ENCODE measurements at places on chromosomes 7 and 10. TPM values are rescaled to one million over a fixed set of nuclear protein-coding genes. Genes with fewer than 3 reads are reported as not detected.
A peak's percentile ranks its signal among the peaks of the same experiment; 100 is the strongest.

The CALHM3 gene
- total RNA-seq = not detected

The SFTPD gene
- 0.33 TPM for total RNA-seq

The ANKRD2 gene
- not detected for total RNA-seq

The SFMBT2 gene
- 15.4 TPM for total RNA-seq

The MLXIPL gene
- not detected for total RNA-seq

The PHF14 gene
- 31.5 TPM for total RNA-seq

The KCNH2 gene
- total RNA-seq = 0.45 TPM

The PNLIPRP1 gene
- total RNA-seq = not detected

The IPMK gene
- 5.7 TPM for total RNA-seq

The ATAD1 gene
- 39.4 TPM for total RNA-seq

The GIMAP6 gene
- 30.2 TPM for total RNA-seq

The AOC1 gene
- total RNA-seq = not detected

The ERV3-1 gene
- total RNA-seq = 8.2 TPM

The SEMA4G gene
- 0.58 TPM for total RNA-seq

The ZNF736 gene
- total RNA-seq = 23.6 TPM

GRCh38 chr7:29619111-29619510 is 55.5 kb downstream of the PRR15 start:
- DNase-seq = no peak

DNA sequence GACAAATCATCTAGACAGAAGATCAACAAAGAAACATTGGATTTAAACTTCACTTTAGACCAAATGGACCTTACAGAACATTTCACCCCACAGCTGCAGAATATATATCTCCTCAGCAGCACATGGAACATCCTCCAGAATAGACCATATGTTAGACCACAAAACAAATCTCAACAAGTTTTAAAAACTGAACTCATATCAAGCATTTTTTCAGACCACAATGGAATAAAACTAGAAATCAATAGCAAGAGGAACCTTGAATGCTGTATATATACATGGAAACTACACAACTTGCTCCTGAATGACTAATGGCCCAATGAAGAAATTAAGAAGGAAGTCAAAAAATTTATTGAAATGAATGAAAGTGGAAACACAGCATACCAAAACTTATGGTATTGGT is 157.7 kb downstream of the MTERF1 start:
- DNase-seq = no peak

GRCh38 chr7:70693686-70694433 is 438.1 kb upstream of the GALNT17 start:
- peak; percentile 44 for DNase-seq

GRCh38 chr10:132981173-132981555 is 38.8 kb upstream of the CFAP46 start:
- no peak for DNase-seq

GRCh38 chr7:64747802-64748201 is 46.4 kb upstream of the ZNF138 start:
- no peak for DNase-seq

- DNase-seq = no peak
These were observed 1.5 kb downstream of the SEM1 start for GRCh38 chr7:96707901-96708774.

GRCh38 chr7:116293139-116293538 is 82.8 kb downstream of the TES start:
- no peak for DNase-seq

DNA sequence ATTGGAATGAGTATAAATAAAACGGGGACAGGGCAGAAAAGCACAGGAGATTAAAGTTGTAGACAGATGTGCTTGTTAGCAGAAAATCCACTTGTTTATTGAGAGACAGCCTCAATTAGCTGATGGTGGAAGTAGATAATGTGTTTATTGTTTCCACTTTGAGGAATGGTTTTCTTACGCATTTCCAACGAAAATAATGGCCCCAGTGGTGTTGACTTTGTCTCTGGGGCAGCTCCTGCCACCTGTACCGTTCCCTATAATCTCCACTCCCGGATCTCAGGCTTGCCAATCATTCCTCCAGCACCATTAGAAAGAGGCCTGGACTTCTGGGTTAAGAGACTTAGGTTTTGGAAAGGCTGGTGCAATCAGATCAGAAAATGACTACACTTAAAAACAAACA is 638.7 kb downstream of the PARD3 start:
- DNase-seq = no peak

- DNase-seq = no peak
These were observed 138.1 kb downstream of the KIAA1217 start for GRCh38 chr10:24346877-24347519.

DNA sequence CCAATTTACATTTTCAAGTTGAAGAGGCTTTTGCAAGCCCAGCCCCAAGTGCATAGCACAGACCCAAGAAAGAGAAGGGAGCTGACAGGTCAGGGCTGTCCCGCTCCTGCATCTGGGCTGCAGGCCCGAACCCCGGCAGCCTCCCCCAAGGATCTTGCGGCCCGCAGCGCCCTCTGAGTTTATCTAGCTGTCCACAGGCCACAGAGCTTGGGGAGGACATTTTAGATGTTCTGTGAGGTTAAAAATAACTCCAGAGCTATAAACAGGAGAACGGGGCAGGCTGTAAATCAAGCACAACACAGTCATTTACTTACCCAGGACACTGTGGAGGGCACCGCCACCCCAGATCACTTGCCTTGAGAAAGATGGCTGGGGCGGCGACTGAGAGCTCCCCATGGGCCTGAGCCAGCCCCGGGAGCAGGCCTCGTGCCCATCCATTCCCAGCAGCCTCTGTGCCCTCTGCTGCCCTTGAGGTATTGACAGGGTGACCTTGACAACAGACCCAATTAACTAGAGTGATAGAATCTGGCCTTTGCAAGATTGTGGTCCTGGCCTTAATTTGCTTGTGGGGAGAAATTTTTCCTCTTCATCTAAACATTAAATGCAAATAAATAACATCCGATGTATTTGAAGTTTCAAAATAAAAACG is 563.0 kb downstream of the TCERG1L start:
- DNase-seq = no peak

DNA sequence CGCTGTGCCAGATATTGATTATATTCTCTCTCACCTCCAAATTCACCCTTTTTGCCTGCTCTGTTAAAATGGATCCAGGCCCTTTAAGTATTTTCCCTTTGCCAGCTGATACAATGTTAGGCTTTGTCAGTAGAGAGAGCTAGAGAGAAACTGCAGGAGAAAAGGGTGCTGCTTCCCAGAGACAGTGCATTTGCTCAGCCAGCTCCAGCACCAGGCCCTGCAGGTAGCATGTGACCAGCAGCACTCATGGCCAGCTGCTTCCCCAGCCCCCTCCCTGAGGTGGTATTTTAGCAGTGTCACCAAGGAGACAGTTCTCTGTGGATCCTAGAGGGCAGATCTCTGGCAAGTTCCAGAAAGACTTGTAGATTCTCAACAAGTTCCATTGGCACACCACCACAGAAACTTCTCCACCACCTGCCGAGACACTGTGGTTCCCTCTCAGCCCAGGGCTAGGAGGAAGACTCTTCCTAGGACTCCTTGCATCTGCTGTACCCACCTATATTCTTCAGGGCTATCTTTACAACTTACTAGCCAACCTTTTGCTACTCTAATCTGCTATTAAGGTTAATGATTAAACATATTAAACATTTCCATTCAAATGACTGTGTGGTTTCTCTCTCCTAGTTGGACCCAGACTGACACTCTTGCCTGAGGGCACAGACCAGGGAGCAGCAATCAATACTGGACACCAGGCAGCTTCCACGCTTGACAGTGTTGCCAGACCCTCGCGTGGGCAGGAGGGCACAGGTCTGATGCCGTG is 35.6 kb upstream of the ADAM12 start:
- no peak for DNase-seq

DNA sequence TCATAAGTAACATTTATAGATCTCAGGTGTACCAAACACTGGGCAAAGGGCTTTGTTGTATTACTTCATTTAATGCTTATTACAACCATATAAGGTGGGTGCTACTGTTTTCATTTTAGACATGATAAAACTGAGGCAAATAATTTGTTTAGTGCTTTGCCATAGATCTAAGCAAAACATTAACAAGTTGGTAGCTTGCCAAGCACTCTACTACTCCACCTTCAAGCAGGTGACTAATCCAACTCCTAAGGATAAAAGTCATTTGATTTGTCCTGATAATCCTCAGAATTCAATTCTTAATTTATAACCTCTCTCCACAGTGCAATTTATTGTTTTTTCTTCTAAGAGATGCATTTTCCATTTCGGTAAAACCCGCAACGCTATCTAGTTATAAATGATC is 646.4 kb downstream of the GRM8 start:
- no peak for DNase-seq

GRCh38 chr7:128708235-128708634 is 30.9 kb upstream of the CALU start:
- no peak for DNase-seq

DNA sequence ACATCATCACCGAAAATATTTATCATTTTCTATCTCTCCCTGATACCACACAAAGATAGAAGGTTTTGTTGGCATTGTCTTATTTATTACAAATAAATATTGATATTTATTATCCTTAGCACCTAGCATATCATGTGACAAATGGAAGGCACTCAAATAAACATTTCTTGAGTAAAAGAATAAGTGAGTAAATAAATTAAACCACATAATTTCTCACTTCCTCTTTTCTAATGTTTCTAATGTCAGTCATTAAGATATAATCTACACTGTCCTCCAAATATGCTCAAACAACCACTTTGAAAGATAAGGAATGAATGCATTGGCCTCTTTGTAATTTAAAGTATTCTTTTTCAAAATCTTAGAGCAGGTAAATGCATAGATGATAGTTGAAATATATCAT is 1027.8 kb upstream of the LRRTM3 start:
- DNase-seq = no peak

- DNase-seq = no peak
These were observed 6.0 kb downstream of the LIPN start for GRCh38 chr10:88765816-88766215.

- no peak for DNase-seq
These were observed 515.4 kb downstream of the NEBL start for GRCh38 chr10:20381761-20382160.

DNA sequence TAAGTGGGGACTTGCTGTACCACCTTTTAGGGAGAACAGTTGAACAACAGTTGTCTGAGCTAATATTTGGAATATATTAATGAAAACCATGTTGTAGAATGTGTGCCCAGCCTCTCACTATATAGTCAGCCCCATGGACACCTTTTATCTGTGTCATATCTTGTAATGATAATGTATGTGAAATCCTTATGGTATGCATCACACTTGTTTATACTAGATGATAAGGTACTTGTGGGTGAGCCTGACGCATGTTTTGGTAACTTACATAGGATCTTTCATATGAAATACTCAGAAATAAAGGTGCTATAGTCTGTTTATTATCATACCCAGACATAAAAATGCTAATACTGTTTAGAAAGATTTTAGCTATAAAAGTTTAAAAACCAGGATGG is 32.8 kb downstream of the CAMK1D start:
- DNase-seq = no peak

GRCh38 chr10:71074176-71074755 is 138.1 kb upstream of the UNC5B start:
- no peak for DNase-seq

DNA sequence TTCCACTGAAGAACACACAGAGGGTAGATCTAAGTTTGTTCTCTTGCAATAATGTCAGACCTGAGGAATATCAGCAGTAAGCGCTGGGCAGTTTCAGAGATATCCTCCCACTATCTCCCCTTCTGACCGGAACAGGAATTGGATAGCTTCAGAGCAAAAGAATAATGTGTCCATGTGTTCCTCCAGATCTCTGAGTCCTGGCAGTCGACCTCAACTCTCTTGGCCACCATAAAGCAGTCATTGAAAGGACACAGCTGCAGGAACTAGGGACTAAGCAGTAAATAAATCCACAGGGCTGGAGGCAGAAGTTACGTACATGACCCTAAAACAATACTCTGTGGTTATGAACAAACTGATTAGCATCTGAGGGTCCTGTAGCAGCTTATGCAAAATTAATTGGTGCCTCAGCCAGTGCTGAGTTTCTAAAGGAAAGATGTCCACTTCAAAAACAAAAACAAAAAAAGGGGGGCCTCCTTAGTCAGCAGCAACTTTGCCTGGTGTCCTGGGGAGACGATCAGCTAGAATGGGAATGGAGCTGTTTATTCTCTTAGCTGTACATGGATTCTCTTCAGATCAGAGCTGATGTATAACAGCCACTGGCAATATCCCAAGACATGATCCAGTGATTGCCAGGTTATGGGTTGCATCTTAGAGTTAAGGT is 6.4 kb upstream of the PRTFDC1 start:
- DNase-seq = no peak

- DNase-seq = no peak
These were observed 95.9 kb downstream of the DNMBP start for GRCh38 chr10:99913831-99914235.

- no peak for DNase-seq
These were observed 12.7 kb upstream of the SFMBT2 start for GRCh38 chr10:7423521-7423920.

- DNase-seq = no peak
These were observed 20.4 kb upstream of the GPR37 start for GRCh38 chr7:124785994-124786393.

GRCh38 chr10:115056186-115056585 is 37.0 kb upstream of the ATRNL1 start:
- no peak for DNase-seq

DNA sequence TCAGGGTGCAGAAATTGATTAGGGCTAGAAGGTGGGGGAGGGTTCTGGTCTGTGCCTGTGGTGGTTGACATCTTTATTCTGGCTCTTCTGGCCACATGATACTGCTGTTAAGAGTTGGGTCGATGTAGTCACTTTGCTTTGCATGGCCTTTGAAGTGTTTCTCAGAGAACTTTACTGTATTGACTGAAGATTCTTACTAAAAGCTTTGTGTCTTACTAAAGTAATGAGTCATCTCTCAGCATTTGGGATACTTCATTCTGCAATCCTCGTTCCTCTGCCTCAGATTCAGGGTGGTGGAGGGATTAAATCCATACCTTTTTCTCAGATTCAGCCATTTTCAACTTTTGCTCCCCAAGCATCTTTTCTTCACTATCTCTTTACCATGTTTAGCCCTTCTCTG is 38.6 kb downstream of the STEAP4 start:
- DNase-seq = no peak

GRCh38 chr7:21547501-21547900 is 4.7 kb downstream of the DNAH11 start:
- no peak for DNase-seq

DNA sequence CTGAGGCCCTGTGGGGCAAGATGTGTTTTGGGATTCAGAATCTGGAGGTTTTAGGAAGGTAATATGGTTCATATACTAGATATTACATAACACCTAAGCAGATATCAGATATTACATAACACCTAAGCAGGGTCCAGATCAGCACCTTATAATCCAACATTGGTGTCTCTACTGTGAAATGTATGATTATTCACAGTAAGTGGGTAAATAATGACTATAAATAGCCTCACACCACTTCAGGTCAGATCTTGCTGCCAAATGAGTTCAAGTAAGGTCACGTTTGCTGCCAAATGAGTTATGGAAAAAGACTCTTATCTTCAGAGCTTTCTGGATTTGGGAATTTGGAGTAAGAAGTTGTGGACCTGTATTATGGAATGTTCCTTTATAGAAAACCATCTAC is 14.6 kb downstream of the ADRB1 start:
- no peak for DNase-seq

- no peak for DNase-seq
These were observed 91.1 kb upstream of the PDGFA start for GRCh38 chr7:610531-611280.
